ENCODE measurements at places on chromosomes 5 and 9.
A peak's percentile ranks its signal among the peaks of the same experiment; 100 is the strongest.

GRCh38 chr5:34555699-34556508 lies 100.2 kb upstream of the RAI14 start:
- H3K36me3 ChIP-seq, result no peaks in the 10 kb centered on the region
- no peaks in the 10 kb centered on the region for H3K27me3 ChIP-seq
- H3K4me1 ChIP-seq, result peaks cover 17% of the 10 kb centered on the region
- no peak overlapping the region for H3K4me3 ChIP-seq
- no peak for DNase-seq

DNA sequence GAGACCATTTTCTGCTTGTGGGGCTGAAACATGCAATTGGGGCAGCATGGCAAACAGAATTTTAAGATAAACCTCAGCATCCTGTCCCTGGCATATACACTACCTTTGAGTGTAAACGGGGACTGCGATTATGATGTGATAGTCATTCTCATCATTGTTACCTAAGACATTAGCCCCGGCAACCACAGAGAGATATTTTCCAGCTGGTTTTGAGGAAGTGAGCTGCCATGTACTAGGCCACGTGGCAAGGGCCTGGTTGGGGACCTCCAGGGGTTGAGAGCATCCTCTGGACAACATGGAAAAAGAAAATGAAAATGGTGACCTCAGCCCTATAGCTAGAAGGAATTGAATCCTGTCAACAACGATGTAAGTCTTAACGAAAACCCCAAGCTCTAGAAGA lies 623.6 kb upstream of the CDH18 start:
- no peaks in the 10 kb centered on the region for H3K4me1 ChIP-seq
- no peak overlapping the region for H3K27ac ChIP-seq
- DNase-seq, result no peak
- H3K4me3 ChIP-seq, result no peak overlapping the region
- no peaks in the 10 kb centered on the region for H3K27me3 ChIP-seq

DNA sequence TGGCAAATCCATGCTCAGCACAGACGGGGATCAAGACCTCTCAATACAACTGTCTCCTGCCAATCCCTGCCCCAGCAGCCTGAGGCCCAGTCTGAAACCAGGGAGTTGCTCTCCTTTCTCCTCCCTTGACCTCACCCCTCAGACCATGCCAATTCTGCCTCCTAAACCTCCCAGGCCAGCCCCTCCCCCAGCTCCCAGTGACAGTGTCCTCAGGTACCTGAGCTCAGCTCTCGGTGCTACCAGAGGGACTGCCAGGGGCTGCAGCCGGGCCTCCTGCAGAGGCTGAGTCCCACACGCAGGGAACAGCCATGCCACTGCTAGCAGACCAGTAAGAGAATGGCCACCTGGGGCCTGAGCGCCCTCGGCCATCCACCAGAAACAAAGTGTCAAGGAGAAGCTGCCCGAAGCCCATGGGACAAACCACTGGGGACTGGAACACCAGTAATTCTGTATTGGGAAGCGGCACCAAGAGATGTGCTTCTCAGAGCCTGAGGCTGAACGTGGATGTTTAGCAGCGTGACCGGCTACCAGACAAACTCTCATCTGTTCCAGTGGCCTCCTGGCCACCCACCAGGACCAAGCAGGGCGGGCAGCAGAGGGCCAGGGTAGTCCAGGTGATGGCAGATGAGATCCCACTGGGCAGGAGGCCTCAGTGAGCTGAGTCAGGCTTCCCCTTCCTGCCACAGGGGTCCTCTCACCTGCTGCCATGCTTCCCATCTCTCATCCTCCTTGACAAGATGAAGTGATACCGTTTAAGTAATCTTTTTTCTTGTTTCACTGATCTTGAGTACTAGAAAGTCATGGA lies 557 bp upstream of the IL3 start:
- H3K4me3 ChIP-seq, result no peak overlapping the region
- H3K27me3 ChIP-seq, result peaks cover 2% of the 10 kb centered on the region
- H3K4me1 ChIP-seq, result peaks cover 9% of the 10 kb centered on the region
- DNase-seq, result no peak

DNA sequence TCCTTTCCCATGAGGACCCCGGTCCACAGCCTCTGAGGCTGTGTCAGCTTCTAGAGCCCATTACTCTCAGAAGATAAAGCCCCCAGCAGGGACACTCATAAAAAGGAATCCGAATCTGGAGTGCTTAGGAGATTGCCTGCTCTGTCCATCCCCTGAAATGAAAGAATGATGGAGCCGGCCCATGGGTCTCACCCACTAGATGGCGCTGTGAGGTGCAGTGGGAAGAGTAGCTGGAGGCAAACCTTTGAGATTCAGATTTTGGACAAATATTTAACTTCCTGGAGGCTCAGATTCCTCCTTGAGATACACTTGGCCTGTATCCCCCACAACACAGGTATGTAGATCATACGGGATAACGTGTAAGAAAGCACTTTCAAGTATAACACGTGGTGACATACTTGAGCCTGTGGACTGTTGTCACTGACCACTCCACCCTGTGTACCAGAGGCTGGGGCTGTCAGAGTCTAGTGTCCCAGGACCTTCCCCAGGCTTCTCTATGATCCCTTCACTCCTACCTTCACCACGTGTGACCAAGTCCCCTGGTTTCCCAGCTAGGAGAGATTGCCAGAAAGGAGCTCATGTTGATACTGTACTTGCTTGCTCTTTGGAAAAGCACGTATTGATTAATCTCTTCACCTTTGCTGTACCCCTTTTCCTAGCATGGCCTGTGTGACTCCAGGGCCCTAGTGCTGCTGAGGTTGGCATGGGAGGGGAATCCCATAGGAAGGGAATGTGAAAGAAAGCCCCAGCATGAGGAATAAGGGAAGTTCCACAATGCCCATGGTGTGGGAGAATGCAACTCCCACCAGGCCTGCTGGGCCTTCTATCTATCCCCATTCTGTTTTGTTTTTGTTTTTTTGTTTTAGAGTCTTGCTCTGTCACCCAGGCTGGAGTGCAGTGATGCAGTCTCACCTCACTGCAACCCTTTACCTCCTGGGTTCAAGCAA lies 32.1 kb downstream of the TRMO start:
- H3K36me3 ChIP-seq, result no peaks in the 10 kb centered on the region
- no peak overlapping the region for H3K27ac ChIP-seq
- no peaks in the 10 kb centered on the region for H3K27me3 ChIP-seq
- no peak overlapping the region for H3K4me3 ChIP-seq
- DNase-seq, result no peak

GRCh38 chr9:94655739-94656138 lies 16.4 kb upstream of the FBP1 start:
- H3K27me3 ChIP-seq, result peaks cover 3% of the 10 kb centered on the region
- no peak overlapping the region for H3K4me3 ChIP-seq
- no peak overlapping the region for H3K27ac ChIP-seq

DNA sequence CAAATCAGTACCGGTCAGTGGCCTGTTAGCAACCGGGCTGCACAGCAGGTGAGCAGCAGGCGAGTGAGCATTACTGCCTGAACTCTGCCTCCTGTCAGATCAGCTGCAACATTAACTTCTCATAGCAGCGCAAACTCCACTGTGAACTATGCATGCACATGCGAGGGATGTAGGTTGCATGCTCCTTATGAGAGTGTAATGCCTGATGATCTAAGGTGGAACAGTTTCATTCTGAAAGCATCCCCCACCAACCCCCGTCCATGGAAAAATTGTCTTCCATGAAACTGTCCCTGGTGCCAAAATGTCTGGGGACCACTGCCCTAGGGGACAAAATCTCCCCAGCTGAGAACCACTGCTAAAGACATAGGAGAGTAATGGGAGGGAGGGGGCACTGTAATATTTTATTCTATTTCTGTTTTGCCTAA lies 51.1 kb downstream of the P4HA2 start:
- no peaks in the 10 kb centered on the region for H3K36me3 ChIP-seq
- no peak for DNase-seq
- no peak overlapping the region for H3K27ac ChIP-seq

- H3K36me3 ChIP-seq, result no peaks in the 10 kb centered on the region
- no peak overlapping the region for H3K27ac ChIP-seq
- DNase-seq, result no peak
- H3K4me3 ChIP-seq, result no peak overlapping the region
Observed at GRCh38 chr5:137688210-137688840, 47.6 kb downstream of the KLHL3 start.

DNA sequence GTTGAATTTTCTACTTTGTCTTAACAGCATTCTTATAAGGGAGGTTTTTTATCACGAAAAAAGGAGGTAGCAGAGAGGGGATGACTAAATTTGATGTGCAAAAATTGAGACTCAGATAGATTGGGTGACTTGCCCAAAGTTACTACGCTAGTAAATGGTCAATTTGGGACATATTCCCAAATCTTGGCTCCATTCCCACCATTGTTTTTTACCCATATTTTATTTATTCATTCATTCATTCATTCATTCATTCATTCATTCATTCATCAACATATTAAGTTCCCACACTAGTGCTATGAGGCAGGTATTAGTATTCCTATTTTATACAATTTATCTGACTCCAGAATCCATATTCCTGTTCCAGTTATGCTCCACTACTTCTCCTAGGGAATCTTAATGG lies 85.6 kb downstream of the HACD4 start:
- DNase-seq, result no peak
- no peak overlapping the region for H3K27ac ChIP-seq
- H3K36me3 ChIP-seq, result no peaks in the 10 kb centered on the region
- no peak overlapping the region for H3K4me3 ChIP-seq

GRCh38 chr9:121844562-121844961 lies 193.1 kb downstream of the DAB2IP start:
- no peak for DNase-seq
- H3K4me3 ChIP-seq, result no peak overlapping the region
- H3K4me1 ChIP-seq, result peaks cover 20% of the 10 kb centered on the region
- no peaks in the 10 kb centered on the region for H3K27me3 ChIP-seq
- H3K27ac ChIP-seq, result no peak overlapping the region
- H3K36me3 ChIP-seq, result no peaks in the 10 kb centered on the region

DNA sequence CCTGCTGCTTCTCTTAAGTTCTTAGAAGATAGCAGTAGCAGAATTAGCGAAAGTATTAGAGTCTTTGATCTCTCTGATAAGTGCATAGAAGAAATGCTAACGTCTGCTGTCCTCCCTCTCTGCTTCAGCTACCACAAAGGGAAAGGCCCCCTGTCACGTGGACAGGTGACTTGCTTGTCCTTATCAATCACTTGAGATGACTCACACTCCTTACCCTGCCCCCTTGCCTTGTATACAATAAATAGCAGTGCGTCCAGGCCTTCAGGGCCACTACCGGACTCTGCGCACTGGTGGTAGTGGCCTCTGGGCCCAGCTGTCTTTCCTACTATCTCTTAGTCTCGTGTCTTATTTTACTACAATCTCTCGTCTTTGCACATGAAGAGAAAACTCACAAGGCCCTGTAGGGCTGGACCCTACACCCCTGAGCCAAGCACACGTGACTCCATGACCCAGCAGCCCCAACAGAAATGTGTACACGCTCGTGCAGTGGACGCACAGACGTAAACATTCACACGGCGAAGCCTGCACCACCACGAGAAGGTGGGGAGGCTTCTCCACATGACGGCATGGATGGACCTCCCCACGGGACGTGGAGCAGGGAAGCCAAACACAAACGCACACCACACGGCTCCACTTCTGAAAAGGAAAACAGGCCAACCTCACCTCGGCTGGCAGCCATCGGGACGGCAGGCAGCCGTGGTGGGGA lies 38.3 kb downstream of the PNPLA7 start:
- H3K4me3 ChIP-seq, result no peak overlapping the region
- H3K27ac ChIP-seq, result peak overlapping the region; percentile 24
- DNase-seq, result no peak
- peaks cover 3% of the 10 kb centered on the region for H3K4me1 ChIP-seq
